ENCODE measurements at places on chromosomes 5 and 9. TPM values are rescaled to one million over a fixed set of nuclear protein-coding genes. Genes with fewer than 3 reads are reported as not detected.

SMIM33 gene
- not detected for total RNA-seq

CTNND2 gene
- under 0.01 TPM for total RNA-seq

ADGRV1 gene
- 0.20 TPM for total RNA-seq

C8G gene
- not detected for total RNA-seq

SVEP1 gene
- 16.4 TPM for total RNA-seq

INSL4 gene
- total RNA-seq = not detected

SEMA4D gene
- 0.39 TPM for total RNA-seq

ERGIC1 gene
- total RNA-seq = 202 TPM

CSF1R gene
- total RNA-seq = not detected

EPB41L4B gene
- under 0.01 TPM for total RNA-seq

CFAP157 gene
- total RNA-seq = not detected

IL7R gene
- 0.37 TPM for total RNA-seq

SLC46A2 gene
- not detected for total RNA-seq

NIPSNAP3A gene
- total RNA-seq = 18.2 TPM

CKMT2 gene
- total RNA-seq = 0.78 TPM

PLAC8L1 gene
- total RNA-seq = 0.20 TPM

IL4 gene
- total RNA-seq = not detected

SLC6A7 gene
- not detected for total RNA-seq

DNAI1 gene
- total RNA-seq = 0.20 TPM

FGD3 gene
- not detected for total RNA-seq

MYOZ3 gene
- 0.39 TPM for total RNA-seq

Data from subcutaneous preadipocyte (primary cell).